ENCODE measurements at places on chromosomes 7 and 10. TPM values are rescaled to one million over a fixed set of nuclear protein-coding genes. Genes with fewer than 3 reads are reported as not detected.

The GPER1 gene
- 1.4 TPM for total RNA-seq

The ACBD5 gene
- total RNA-seq, result 27.8 TPM

The SFRP5 gene
- total RNA-seq, result 3.3 TPM

The FRMD4A gene
- total RNA-seq, result 3.0 TPM

The COL17A1 gene
- total RNA-seq, result 2.2 TPM
